Vagina (tissue), 2 donors: ENCODE measurements at places on chromosomes 4 and X. TPM values are rescaled to one million over a fixed set of nuclear protein-coding genes. Genes with fewer than 3 reads are reported as not detected.

The TLR7 gene
- total RNA-seq, result not detected

The PDZD11 gene
- total RNA-seq, result 33.4 TPM

The PRKX gene
- total RNA-seq, result 51.6 TPM

The SLC39A8 gene
- total RNA-seq, result 27.7 TPM

GRCh38 chrX:28848707-28849106 is 261.5 kb downstream of the IL1RAPL1 start:
- H3K27ac ChIP-seq, result no peak overlapping the region
- no peak overlapping the region for H3K4me3 ChIP-seq
- no peaks in the 10 kb centered on the region for H3K27me3 ChIP-seq
- DNase-seq, result no peak
- no peaks in the 10 kb centered on the region for H3K36me3 ChIP-seq
- no peaks in the 10 kb centered on the region for H3K4me1 ChIP-seq

DNA sequence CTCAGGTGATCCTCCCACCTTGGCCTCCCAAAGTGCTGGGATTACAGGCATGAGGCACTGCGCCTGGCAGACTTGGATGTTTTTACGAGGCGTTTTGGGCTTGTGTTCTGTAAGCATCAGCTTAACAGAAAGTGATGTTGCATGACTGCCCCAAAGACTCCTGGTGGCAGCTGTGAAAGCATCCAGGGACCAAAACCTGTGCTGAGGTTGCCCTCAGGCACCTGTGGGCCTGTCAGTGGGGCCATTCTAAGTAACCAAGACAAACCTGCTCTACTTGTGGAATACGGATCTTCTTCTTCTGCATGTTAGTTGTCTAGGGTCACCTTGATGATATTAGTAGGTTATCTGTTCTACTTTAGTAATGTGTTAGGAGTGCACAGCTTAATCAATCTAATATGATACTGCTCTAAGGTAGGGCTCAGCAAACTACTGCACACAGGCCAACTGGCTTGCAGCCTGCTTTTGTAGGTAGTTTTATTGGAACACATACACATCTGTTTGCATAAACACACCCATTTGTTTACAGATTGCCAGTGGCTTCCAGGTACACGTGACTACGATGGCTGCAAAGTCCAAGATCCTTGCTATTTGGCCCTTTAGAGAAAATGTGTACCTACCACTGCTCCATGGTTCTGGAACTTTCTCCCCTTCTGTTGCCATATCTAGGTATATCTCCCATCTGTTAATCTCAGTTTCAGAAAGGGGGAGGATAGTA is 136.7 kb downstream of the GPR143 start:
- no peak overlapping the region for H3K4me3 ChIP-seq
- H3K4me1 ChIP-seq, result no peaks in the 10 kb centered on the region
- DNase-seq, result no peak
- H3K27ac ChIP-seq, result no peak overlapping the region
- H3K27me3 ChIP-seq, result no peaks in the 10 kb centered on the region

DNA sequence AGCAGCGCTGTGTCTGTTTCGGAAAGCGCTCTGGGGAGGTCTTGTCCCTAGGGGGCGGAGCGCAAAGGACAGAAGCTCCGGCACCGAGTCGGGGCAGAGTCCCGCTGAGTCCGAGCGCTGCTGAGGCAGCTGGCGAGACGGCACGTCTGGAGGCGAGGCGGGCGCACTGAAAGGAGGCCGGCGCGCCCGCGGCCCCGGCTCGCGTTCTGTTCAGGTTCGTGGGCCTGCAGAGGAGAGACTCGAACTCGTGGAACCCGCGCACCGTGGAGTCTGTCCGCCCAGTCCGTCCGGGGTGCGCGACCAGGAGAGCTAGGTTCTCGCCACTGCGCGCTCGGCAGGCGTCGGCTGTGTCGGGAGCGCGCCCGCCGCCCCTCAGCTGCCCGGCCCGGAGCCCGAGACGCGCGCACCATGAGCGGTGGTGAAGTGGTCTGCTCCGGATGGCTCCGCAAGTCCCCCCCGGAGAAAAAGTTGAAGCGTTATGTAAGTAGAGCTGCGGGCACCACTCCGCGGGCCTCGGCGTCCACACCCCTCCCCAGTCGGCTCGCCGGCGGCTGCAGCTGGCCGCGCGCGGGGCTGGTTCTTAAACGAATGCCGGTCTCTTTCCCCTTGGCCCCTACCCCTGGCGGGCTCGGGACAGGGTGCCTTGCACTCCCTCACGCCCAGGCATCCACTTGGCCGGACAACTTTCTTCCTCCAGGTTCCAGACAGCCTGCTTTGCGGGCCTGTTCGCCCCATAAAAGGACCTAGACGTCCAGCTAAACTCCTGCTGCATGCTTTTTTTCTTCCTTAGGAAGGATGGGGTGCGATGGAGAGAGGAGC is at the start of gene GAB1:
Gene GAB1 (plus strand): TSS at position 96 of the 819 bp plus-strand sequence. CDS start 313 bp downstream, at position 409.
- peaks cover 35% of the 10 kb centered on the region for H3K4me1 ChIP-seq
- no peaks in the 10 kb centered on the region for H3K36me3 ChIP-seq

- H3K4me3 ChIP-seq, result no peak overlapping the region
- H3K27ac ChIP-seq, result no peak overlapping the region
Measured at GRCh38 chrX:25026576-25026975, 10.8 kb upstream of the ARX start.

- DNase-seq, result no peak
- H3K27ac ChIP-seq, result no peak overlapping the region
- H3K4me1 ChIP-seq, result no peaks in the 10 kb centered on the region
- no peaks in the 10 kb centered on the region for H3K36me3 ChIP-seq
Measured at GRCh38 chr4:152729466-152729865, 49.7 kb upstream of the TMEM154 start.

GRCh38 chr4:74632634-74633033 is 161.7 kb downstream of the BTC start:
- no peak for DNase-seq
- no peak overlapping the region for H3K4me3 ChIP-seq
- H3K27me3 ChIP-seq, result no peaks in the 10 kb centered on the region
- no peak overlapping the region for H3K27ac ChIP-seq
- no peaks in the 10 kb centered on the region for H3K36me3 ChIP-seq

GRCh38 chrX:22246620-22247019 is 26.1 kb upstream of the CBLL2 start:
- DNase-seq, result no peak
- H3K36me3 ChIP-seq, result no peaks in the 10 kb centered on the region
- no peak overlapping the region for H3K27ac ChIP-seq
- no peaks in the 10 kb centered on the region for H3K4me1 ChIP-seq
